Activated CD4-positive, alpha-beta T cell treated with anti-CD3 and anti-CD28 coated beads, Interleukin-2, amount 10 ng/mL, durations not matched to agents 7 days and 5 days (primary cell): ENCODE measurements at places on chromosomes 11 and 22.

- H3K27ac ChIP-seq, result no peak overlapping the region
- H3K27me3 ChIP-seq, result no peaks in the 10 kb centered on the region
- DNase-seq, result no peak
- no peak overlapping the region for H3K4me3 ChIP-seq
- no peaks in the 10 kb centered on the region for H3K36me3 ChIP-seq
These were observed 636.3 kb upstream of the TENM4 start for GRCh38 chr11:80077113-80077512.

DNA sequence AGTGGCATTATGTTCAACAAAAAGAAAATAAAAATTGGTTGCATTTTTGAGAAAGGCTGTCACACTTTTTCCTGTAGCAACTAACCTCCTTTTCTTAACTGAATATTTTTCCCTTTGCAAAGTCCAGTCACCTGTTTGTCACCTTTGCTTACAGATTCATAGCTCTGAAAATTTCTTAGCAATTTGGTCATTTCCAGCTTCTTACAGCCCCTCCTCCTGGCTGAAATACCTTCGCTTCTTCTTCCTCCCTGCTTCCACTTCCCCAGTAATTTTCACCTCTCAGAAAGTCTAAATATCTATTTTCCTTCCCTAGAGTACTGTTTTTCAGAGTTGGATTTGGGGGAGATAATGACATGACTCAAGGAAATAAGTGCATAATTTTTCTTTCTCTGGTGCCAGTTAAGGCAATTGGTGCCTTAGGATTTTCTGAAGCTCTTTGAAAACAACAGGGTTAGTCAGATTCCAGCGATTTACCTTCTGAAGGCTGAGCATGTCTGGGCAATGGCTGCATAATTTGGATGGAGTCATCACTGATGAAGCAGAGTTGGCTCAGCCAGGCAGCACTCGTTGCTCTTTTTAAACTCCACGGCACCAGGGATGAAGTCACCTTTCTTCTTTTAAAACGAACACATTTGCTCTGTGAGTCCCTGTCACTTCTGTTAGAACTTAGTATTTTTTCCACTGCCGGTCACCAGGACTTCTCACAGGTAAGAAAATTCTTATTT is 62.1 kb upstream of the AMOTL1 start:
- no peaks in the 10 kb centered on the region for H3K4me1 ChIP-seq
- H3K27ac ChIP-seq, result no peak overlapping the region
- peaks cover 18% of the 10 kb centered on the region for H3K27me3 ChIP-seq
- no peak for DNase-seq

GRCh38 chr11:83502041-83502440 is 215.9 kb upstream of the CCDC90B start:
- H3K27me3 ChIP-seq, result no peaks in the 10 kb centered on the region
- H3K4me3 ChIP-seq, result no peak overlapping the region
- no peak overlapping the region for H3K27ac ChIP-seq
- H3K4me1 ChIP-seq, result no peaks in the 10 kb centered on the region
- DNase-seq, result no peak
- H3K36me3 ChIP-seq, result no peaks in the 10 kb centered on the region

DNA sequence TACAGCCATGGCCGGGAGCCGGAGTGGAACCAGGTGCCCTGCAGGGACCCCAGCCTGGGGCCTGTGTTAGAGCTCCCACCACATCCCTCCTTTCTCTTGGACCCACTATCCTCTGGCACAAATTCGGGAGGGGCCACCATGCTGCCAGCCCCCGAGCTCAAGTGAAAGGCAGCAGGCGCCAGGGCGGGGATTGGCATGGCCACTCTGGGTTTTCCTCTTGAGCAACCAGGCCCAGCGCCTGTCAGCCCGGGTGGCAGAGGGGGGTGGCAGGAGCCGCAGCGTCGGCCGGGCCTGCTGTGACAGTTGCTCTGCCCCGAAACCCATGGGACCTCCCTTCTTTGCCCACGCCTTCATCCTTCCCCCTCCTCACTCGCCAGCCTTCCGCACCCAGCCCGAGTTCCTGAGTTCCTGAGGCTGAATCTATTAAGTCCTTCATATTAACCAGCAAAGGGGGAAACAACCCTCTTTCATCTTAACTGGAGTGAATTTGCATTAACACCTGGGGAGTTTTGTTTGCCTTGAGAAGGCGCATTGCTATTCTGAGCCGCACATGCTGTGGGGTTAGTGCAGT is 16.8 kb upstream of the CABP7 start:
- no peak overlapping the region for H3K27ac ChIP-seq
- no peak overlapping the region for H3K4me3 ChIP-seq
- H3K27me3 ChIP-seq, result peaks cover 4% of the 10 kb centered on the region
- H3K36me3 ChIP-seq, result no peaks in the 10 kb centered on the region

DNA sequence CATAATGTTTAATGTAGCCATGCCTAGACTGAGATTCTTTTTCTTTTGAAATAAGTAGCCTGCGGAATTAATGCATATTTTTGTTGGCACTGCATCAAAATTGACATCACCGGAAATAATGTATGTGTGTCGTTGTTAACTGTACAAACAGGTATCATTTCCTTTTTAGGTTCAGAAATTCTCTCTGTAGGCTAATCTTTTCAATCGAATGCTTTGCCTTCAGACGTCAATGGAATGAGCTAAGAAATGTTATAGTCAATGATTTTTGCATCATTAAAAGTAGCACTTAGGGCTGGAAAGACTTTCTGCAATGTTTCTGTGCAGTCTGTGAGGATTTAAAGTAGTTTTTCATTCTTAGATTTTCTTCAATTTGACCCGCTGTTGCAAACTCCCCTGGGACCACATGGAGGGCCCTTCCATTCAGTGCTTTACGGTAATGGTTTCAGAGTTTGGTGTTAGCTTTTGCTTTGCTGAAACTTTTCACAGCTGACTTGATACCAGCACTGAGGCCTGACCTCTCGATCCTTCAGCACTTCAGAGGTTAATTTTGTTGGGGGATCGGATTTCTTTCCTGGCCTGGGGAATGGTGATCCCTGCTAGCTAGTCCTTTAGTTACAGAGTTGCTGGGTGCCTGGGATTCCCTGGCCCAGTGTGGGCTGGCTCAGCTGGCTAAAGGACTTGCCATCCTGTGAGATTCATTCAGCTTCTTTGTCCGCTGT is 137.8 kb downstream of the DBX1 start:
- no peak overlapping the region for H3K27ac ChIP-seq
- H3K36me3 ChIP-seq, result no peaks in the 10 kb centered on the region

DNA sequence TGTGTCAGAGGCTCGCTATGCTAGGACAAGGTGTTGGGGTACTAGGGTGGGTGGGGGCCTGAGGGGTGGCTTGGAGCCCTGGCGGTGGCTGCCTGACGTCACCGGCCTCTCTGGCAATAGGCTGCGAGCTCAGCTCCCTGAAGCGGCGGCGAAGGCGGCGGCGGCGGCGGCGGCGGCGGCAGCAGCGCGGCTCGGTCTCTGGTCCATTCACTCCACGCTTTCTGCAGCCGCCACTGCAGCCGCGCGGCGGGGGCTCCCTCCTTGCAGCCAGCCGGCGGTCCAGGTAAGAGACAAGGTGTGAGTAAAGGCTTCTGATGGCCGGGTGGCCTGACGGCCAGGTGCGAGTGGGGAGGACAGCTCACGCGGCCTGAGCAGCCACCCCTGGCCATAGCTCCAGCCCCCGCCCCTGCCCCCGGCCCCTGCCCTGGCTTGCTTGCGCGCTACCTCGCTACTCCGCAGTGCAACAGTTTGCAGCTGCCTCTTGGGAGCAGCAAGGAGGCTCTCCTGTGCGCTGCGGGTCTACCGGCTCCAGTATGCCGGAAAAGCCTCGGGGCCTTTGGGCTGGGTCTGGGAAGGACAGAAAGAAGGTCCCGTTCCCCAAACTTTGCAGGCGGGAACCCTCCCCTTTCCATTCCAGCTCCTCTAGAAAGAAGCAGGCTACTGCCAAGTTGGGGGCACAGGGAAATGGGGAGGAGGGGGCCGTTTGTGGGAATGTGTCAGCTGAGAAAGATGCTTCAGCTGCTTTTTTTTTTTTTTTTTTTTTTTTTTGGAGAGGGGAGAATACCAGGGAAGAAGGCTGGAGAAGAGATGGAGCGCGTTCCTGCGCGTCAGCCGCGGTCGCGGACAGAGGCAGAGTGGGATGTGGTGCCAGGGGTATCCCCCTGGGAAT is at the start of gene C11orf87:
Gene C11orf87 (plus strand): TSS at position 210 of the 889 bp plus-strand sequence. CDS start 1,444 bp downstream, outside the sequence.
- no peak within 1 kb of the TSS for H3K4me3 ChIP-seq
- H3K4me1 ChIP-seq, result no peaks in the 10 kb centered on the region
- peaks cover 30% of the 10 kb centered on the region for H3K27me3 ChIP-seq
- no peak for DNase-seq
- H3K36me3 ChIP-seq, result no peaks in the 10 kb centered on the region
- H3K27ac ChIP-seq, result peak within 1 kb of the TSS; percentile 27

DNA sequence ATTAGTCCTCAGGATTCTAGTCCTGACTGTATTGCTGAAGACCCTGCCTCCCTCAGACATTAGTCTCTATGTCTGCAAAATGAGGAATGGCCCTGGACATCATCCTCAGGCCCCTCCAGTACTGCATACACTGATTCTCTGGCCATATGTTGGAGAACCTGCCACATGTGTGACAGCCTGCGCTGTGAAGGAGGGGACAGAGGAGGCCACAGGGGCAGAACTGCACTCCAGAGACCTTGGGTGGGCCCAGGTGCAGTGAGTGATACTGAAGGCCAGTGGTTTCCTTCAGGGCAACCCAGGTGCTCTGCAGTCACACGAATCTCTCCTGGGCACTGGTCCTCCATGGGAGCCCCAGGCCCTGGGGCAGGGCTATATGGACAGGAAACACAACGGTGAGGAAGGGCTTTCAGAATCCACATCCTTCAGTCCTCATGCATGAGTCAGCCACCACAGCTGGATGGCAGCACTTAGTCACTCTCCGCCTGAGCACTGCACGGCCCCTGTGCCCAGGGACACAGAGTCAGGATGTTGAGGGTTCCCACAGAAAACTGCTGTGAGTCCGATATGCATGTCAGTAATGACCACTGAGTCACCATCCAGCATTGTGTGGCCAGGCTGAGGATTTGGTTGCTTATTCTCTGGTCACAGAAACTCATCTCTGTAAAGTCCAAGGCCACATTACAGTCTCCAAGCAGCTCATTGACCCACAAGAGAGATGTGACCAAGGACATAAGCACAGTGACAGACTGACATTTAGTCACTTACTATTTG is 39.7 kb downstream of the ME3 start:
- DNase-seq, result peak; percentile 18
- peaks cover 6% of the 10 kb centered on the region for H3K4me1 ChIP-seq
- H3K27me3 ChIP-seq, result peaks cover 10% of the 10 kb centered on the region
- H3K4me3 ChIP-seq, result no peak overlapping the region
- no peak overlapping the region for H3K27ac ChIP-seq
- H3K36me3 ChIP-seq, result no peaks in the 10 kb centered on the region

- no peak overlapping the region for H3K27ac ChIP-seq
- no peaks in the 10 kb centered on the region for H3K4me1 ChIP-seq
- H3K27me3 ChIP-seq, result peaks cover 4% of the 10 kb centered on the region
- DNase-seq, result no peak
- no peaks in the 10 kb centered on the region for H3K36me3 ChIP-seq
These were observed 23.1 kb upstream of the FZD4 start for GRCh38 chr11:86978247-86978646.

DNA sequence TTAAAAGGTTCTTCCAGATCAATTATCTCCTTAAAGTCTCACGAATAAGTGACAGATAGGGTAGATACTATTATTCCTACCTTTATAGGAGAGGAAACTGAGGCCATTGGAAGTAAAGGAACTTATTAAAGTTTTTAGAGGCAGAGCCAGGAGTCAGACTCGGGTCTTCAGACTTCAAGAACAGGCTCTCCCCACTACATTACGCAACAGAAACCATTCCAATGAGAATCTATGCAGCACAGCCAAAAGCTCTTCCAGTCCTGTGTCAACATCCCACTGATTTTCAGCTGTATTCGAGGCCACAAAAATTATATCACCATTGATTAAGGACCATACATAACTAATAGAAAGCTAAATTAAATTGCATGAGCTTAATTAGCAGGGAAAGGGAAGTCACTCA is 77.4 kb downstream of the RELT start:
- H3K36me3 ChIP-seq, result no peaks in the 10 kb centered on the region
- no peak for DNase-seq
- no peaks in the 10 kb centered on the region for H3K27me3 ChIP-seq
- no peak overlapping the region for H3K27ac ChIP-seq
- no peak overlapping the region for H3K4me3 ChIP-seq
- H3K4me1 ChIP-seq, result no peaks in the 10 kb centered on the region

GRCh38 chr11:75945446-75945845 is 130.4 kb downstream of the UVRAG start:
- no peaks in the 10 kb centered on the region for H3K36me3 ChIP-seq
- no peak overlapping the region for H3K4me3 ChIP-seq
- no peaks in the 10 kb centered on the region for H3K27me3 ChIP-seq
- no peak overlapping the region for H3K27ac ChIP-seq
- H3K4me1 ChIP-seq, result peaks cover 4% of the 10 kb centered on the region

GRCh38 chr11:42812361-42812760 is 499.4 kb upstream of the API5 start:
- H3K27ac ChIP-seq, result no peak overlapping the region
- H3K4me3 ChIP-seq, result no peak overlapping the region
- no peaks in the 10 kb centered on the region for H3K27me3 ChIP-seq
- no peaks in the 10 kb centered on the region for H3K36me3 ChIP-seq
- DNase-seq, result no peak

- H3K36me3 ChIP-seq, result no peaks in the 10 kb centered on the region
- no peaks in the 10 kb centered on the region for H3K4me1 ChIP-seq
- DNase-seq, result no peak
- no peak overlapping the region for H3K27ac ChIP-seq
- peaks cover 30% of the 10 kb centered on the region for H3K27me3 ChIP-seq
These were observed 175.0 kb downstream of the GRIK4 start for GRCh38 chr11:120686516-120686915.

DNA sequence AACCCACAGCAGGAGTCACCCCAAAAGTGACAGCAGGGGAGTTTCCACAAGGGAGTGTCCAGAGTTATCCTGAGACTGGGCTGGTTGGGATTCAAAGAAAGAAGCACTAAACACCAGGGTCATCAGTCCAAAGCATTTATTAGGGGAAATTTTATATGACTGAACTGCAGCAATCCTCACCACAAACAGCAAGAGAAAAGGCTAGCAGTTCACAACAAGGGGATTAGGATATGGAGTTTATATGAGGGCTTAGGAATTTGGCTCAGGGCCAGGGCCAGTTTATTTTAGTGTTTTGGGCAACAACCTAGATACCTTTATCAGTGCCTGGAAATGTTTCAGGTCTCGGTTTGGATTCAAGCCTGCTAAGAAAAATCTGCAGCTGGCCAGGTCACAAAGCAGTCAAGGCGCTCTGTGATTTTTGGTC is 4.6 kb upstream of the TMEM126A start:
- peaks cover 43% of the 10 kb centered on the region for H3K27me3 ChIP-seq
- no peak for DNase-seq
- no peak overlapping the region for H3K4me3 ChIP-seq
- peaks cover 12% of the 10 kb centered on the region for H3K4me1 ChIP-seq
- H3K36me3 ChIP-seq, result peaks cover 6% of the 10 kb centered on the region
- H3K27ac ChIP-seq, result no peak overlapping the region

- DNase-seq, result no peak
- no peaks in the 10 kb centered on the region for H3K36me3 ChIP-seq
- H3K27ac ChIP-seq, result no peak overlapping the region
- no peak overlapping the region for H3K4me3 ChIP-seq
These were observed 240.7 kb downstream of the BUD13 start for GRCh38 chr11:116532066-116532465.

- no peak for DNase-seq
- no peak overlapping the region for H3K27ac ChIP-seq
- no peak overlapping the region for H3K4me3 ChIP-seq
- no peaks in the 10 kb centered on the region for H3K27me3 ChIP-seq
- H3K4me1 ChIP-seq, result peaks cover 22% of the 10 kb centered on the region
These were observed 32.3 kb downstream of the MIAT start for GRCh38 chr22:26689513-26690301.

GRCh38 chr22:44645083-44645482 is 56.9 kb upstream of the PRR5 start:
- DNase-seq, result no peak
- H3K4me3 ChIP-seq, result no peak overlapping the region
- no peaks in the 10 kb centered on the region for H3K36me3 ChIP-seq
